ENCODE measurements at places on chromosomes 4 and X.

- DNase-seq, result no peak
These were observed 66.4 kb upstream of the RLIM start for GRCh38 chrX:74680836-74681235.

DNA sequence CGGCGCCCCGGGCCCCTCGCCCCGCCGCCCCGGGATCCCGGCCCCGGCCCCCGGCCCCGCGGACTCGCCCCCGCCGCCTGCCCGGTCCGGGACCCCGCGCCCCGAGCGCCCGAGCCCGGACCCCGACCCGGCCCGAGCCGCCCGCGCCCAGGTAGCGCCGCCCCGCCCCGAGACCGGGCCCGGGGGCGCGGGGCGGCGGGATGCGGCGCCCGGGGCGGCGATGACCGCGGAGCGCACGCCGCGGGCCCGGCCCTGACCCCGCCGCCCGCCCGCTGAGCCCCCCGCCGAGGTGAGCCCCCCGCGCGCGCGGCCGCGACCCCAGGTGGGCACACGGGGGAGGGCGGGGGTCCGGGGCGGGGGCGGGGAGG, 224 bp downstream of the FGFRL1 start:
- no peak for DNase-seq

GRCh38 chrX:45801554-45801953, 600.9 kb upstream of the DIPK2B start:
- no peak for DNase-seq

DNA sequence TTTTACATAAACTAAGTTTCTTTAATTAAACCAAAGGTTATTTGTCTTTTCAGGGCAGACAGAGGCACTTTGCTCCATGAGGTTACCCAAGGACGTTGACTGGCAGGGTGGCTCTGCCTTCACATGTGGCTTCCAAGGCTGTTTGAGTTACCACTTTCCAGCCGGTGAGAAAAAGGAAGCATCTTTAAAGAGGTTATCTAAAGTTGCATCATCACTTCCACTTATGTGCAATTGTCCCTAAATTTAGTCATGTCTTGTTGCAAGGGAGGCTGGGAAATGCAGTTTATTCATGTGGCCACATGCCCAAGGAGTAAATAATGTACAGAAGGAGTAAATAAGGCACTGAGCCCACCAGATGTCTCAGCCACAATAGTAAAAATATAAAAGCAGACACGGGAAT, 29.0 kb upstream of the RAP1GDS1 start:
- no peak for DNase-seq

DNA sequence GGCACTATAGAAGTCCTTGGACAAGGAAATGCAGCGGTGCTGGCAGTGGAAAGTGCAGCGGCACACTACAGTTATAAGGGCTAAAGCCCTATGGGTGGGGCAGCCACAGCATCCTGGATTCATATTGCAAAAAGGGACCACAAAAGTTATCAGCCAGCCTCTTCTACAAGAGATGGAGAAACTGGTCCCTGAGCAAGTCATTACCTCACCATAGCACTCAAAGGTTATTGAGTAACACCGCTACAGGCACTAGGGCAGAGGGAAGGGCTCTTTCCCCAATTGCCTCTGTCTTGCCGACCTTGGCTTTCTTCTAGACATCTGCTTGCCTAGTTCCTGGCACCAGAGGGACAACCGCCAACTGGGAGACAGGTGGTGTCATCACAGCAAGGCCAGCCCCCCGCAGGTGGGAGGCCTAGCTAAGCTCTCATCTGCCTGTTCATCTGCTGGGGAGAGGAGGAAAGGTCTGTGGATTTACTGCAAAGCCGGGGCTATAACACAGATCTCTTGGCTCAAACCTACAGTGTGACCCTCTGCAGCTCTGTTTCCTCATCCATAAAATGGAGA, 600.0 kb downstream of the BCOR start:
- DNase-seq, result no peak

DNA sequence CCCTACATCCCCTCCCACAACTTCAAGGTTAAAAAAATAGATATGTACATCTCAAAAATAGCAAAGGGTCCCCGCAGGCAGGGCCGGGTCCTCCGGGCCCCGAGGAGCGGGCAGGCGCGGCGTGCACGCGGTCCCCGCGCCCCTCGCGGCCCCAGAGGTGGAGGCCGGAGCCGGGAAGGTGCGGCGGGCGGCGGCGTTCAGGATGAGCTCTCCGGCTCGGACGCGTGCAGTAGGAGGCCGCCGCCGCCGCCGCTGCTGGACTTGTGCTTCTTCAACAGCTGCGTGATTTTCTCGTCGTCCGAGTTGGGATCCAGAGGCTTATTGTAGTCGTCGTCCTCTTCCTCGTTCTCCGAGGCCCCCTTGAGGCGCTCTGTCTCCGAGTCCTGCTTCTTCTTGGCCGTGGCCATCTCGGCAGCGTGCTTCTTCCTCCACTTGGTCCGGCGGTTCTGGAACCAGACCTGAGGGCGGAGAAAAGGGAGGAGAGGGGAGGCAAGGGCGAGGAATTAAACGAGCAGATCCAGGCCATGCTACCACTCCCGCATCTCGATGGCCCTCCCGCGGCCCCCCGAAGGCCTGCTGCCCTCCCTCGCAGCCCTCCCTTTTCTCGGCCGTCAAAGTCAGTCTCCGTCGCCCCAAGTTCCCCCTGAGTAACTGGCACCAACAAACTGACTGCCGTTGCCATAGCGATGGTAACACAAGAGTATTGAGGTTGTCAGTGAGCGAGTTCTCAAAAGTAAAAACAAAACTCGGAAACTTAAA, 5.8 kb downstream of the NKX6-1 start:
- DNase-seq, result no peak

GRCh38 chr4:121758925-121759568, 5.9 kb downstream of the SMIM43 start:
- no peak for DNase-seq

DNA sequence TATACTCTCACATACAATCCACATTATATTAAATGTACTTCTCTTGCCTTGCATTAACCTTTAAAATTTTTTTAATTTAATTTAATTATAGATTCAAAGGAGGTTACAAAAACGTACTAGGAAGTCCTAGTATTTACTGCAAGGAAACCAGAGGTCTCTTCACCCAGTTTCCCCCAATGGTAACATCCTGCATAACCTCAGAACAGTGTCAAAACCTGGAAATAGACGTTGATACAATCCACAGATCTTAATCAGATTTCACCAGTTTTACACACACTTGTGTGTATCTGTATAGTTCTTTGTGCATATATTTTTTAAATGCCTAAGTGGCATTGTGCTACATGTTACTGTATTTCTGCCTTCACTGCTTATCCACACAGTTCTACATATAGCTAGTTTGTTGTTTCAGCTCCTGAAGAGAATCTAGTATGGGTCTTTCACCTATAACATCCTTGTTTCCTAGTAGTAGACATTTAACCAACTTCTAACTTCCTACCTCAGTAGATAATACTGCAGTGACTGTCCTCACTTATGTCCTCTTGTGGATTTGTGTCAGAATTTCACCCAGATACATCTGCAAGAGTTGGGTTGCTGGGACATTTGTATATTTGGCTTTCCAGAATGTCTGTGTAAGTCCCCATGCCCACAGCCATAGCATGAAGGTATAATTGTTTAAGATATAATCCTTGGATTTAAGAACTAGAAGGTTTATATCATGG, 103.2 kb downstream of the NFKB1 start:
- DNase-seq, result no peak

DNA sequence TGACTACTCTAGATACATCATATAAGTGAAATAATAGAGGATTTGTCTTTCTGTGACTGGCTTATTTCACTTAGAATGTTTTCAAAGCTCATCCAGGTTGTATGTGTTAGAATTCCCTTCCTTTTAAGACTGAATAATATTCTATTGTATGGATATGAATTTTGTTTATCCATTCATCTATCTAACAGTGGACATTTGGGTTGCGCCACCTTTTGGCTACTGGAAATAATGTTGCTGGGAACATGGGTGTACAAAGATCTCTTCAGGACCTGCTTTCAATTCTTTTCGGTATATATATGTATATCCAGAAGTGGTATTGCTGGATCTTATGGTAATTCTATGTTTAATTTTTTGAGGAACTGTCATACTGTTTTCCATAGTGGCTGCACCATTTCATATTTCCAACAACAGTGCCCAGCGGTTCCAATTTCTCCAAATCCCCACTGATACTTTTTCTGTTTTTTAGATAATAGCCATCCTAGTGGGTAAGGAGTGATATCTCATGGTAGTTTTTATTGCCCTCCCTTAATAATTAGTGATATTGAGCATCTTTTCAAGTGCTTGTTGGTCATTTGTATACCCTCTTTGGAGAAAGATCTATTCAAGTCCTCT, 3.4 kb upstream of the SCD5 start:
- DNase-seq, result no peak

DNA sequence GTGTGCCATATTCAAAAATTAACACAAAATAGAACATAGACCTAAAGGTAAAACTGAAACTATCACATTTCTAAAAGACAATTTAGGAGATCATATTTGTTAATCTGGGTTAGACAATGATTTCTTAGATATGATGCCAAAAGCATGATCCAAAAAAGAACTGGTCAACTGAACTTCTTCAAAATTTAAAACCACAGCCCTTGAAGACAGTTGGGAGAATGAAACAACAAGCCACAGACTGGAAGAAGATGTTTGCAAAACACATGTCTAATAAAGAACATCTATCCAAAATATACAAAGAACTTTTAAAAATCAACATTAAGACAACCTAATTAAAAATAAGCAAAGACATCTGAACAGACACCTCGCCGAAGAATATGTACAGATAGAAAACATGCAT, 19.5 kb downstream of the COMMD8 start:
- no peak for DNase-seq
